ENCODE measurements at places on chromosomes 3 and 15. TPM values are rescaled to one million over a fixed set of nuclear protein-coding genes. Genes with fewer than 3 reads are reported as not detected.
A peak's percentile ranks its signal among the peaks of the same experiment; 100 is the strongest.

DNA sequence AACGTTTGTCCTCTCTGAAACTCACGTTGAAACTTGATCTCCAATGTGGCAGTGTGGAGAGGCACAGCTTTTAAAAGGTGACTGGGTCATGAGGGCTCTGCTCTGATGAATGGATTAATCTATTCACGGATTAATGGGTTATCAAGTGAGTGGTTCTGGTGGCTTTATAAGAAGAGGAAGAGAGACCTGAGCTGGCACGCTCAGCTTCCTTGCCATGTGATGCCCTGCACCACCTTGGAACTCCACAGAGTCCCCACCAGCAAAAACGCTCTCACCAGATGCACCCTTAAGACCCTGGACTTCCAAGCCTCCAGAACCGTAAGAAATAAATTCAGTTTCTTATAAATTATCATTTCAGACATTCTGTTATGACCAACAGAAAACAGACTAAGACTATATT is 2.6 kb downstream of the PPP1R2 start:
- no peak overlapping the region for H3K27ac ChIP-seq
- H3K4me1 ChIP-seq, result peaks cover 28% of the 10 kb centered on the region
- H3K4me3 ChIP-seq, result no peak overlapping the region
- DNase-seq, result no peak
- H3K36me3 ChIP-seq, result no peaks in the 10 kb centered on the region
- H3K27me3 ChIP-seq, result peaks cover 30% of the 10 kb centered on the region

GRCh38 chr3:15499536-15499935 is 22.0 kb downstream of the COLQ start:
- no peak overlapping the region for H3K27ac ChIP-seq
- H3K4me3 ChIP-seq, result no peak overlapping the region
- no peak for DNase-seq
- no peaks in the 10 kb centered on the region for H3K36me3 ChIP-seq
- H3K4me1 ChIP-seq, result peaks cover 20% of the 10 kb centered on the region

ACTR8 gene
- 29.9 TPM for total RNA-seq

ERC2 gene
- total RNA-seq, result 23.5 TPM

SLC35G2 gene
- 3.6 TPM for total RNA-seq

GHSR gene
- total RNA-seq, result not detected

DNA sequence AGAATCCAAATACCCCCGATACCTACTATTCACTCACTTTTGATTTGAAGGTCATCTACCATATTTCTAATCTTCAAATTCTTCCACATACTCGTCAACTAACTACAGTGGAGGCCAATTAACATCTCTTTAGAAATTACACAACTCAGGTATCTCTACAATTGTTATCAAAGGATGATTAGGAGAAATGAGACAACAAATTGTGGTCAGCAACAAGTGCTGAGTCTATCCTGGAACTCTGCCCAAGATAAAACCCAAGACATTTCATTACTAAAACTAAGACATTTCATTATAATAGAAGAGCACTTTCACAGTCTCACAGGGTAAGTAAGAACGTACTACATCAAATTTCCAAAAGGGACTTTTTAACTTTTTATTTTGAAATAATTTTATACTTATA is 100.0 kb downstream of the TBC1D5 start:
- H3K4me3 ChIP-seq, result no peak overlapping the region
- H3K4me1 ChIP-seq, result 0 out of 2 replicates have a peak, but pooled peaks cover 4% of the 10 kb centered on the region
- H3K27ac ChIP-seq, result no peak overlapping the region
- DNase-seq, result no peak

P2RY14 gene
- total RNA-seq, result not detected

DNA sequence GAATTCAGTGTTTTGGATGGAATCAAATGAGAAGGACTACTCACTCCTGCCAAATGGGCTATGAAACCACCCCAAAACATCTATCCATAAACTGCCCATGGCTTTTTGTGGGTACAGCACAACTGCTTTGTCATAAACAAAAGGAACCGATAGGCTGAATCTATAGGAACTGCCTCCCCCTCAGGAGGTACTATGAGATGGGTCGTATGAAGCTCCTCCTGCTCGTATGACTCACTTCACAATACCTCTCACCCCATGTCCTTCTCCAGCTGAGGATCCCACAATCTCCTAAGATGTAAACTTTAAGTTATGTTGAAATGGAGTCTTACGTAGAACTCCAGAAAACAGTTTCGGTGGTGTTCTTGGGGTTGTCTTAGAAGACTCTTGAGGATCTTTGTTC is 129.9 kb upstream of the SAMMSON start:
- peaks cover 9% of the 10 kb centered on the region for H3K4me1 ChIP-seq
- no peak overlapping the region for H3K4me3 ChIP-seq
- no peaks in the 10 kb centered on the region for H3K36me3 ChIP-seq
- H3K27me3 ChIP-seq, result no peaks in the 10 kb centered on the region

GLDN gene
- total RNA-seq, result 0.77 TPM

SCAMP5 gene
- total RNA-seq, result 70.1 TPM

GRCh38 chr3:186477033-186477432 is 67.1 kb downstream of the CRYGS start:
- no peaks in the 10 kb centered on the region for H3K36me3 ChIP-seq
- H3K4me1 ChIP-seq, result peaks cover 2% of the 10 kb centered on the region
- no peak overlapping the region for H3K4me3 ChIP-seq
- no peak for DNase-seq

DNA sequence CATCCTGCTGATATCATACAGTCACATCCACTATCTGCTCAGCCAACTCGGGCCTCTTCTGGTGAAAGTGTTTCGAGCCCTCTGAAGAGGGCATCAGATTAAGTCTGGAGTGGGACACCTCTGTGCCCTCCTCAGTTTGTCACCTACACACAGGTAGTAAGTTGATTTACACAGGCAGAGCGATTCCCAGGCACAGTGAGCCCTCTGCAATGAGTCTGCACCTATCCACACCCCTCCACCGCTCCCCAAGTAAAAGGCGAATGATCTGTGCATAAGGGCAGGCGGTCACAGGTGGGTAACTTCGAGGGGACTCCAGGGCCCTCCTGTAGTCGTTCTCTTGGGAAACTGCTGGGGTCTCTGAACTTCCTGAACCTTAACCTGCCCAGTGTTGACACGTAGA is 152.0 kb downstream of the ATP10A start:
- no peak overlapping the region for H3K4me3 ChIP-seq
- no peak overlapping the region for H3K27ac ChIP-seq
- H3K27me3 ChIP-seq, result no peaks in the 10 kb centered on the region
- H3K36me3 ChIP-seq, result no peaks in the 10 kb centered on the region
- no peak for DNase-seq

- DNase-seq, result peak; percentile 40
- H3K4me3 ChIP-seq, result no peak overlapping the region
- peaks cover 3% of the 10 kb centered on the region for H3K4me1 ChIP-seq
- no peaks in the 10 kb centered on the region for H3K27me3 ChIP-seq
- H3K36me3 ChIP-seq, result no peaks in the 10 kb centered on the region
- H3K27ac ChIP-seq, result no peak overlapping the region
These were observed 114.7 kb downstream of the GADL1 start for GRCh38 chr3:30779686-30780287.

DNA sequence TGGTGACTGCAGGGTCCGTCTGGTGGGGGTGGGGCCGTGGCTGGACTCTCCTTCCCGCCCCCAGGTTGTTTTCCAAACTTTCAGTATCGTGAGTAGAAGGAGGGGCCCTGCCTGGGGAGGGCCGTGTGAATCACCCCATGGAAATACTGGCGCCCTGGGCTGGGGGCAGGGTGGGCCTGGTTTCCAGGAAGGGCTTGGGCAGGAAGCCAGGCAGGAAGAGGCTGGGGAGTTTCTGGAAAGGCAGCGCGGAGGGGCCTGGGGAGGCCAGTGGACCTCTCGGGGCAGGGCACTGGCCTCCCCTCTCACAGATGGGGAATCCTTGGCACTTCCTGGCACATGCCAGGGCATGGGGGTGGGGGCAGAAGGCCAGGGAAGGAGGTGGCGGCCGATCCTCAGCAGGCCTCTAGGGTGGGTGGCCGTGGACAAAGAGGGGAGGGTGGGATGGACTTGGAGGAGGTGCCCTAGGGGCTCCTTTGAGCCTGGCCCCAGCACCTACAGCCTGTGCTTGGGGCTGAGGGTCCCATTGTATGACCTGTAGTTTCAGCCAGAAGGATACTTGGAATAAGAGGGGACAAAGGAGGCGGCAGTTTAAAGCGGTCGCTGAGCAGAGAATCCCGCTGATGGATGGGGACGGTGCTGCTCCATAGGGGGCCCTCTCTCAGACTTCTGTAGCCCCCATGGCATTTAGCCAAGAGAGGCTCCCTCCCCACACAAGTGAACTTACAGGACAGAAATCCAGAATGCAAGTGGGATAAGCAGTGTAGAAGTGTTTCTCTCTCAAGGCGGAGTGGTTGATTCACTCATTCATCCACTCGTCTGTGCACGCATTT is 56.5 kb upstream of the GATA2 start:
- H3K4me1 ChIP-seq, result peaks cover 16% of the 10 kb centered on the region
- DNase-seq, result no peak

GRCh38 chr3:118818386-118818785 is 216.3 kb downstream of the IGSF11 start:
- H3K27ac ChIP-seq, result no peak overlapping the region
- H3K36me3 ChIP-seq, result no peaks in the 10 kb centered on the region
- DNase-seq, result no peak
- H3K27me3 ChIP-seq, result no peaks in the 10 kb centered on the region
- peaks cover 8% of the 10 kb centered on the region for H3K4me1 ChIP-seq
- no peak overlapping the region for H3K4me3 ChIP-seq

GRCh38 chr3:186093271-186093900 is 15.5 kb downstream of the ETV5 start:
- H3K4me1 ChIP-seq, result peaks cover 66% of the 10 kb centered on the region
- H3K27ac ChIP-seq, result no peak overlapping the region
- H3K27me3 ChIP-seq, result no peaks in the 10 kb centered on the region
- no peak for DNase-seq
- H3K4me3 ChIP-seq, result no peak overlapping the region

- H3K27me3 ChIP-seq, result peaks cover 45% of the 10 kb centered on the region
- peaks cover 25% of the 10 kb centered on the region for H3K4me1 ChIP-seq
- no peak for DNase-seq
- H3K4me3 ChIP-seq, result no peak overlapping the region
These were observed 10.9 kb downstream of the DISP2 start for GRCh38 chr15:40368719-40369473.

SCN11A gene
- 0.27 TPM for total RNA-seq

DNA sequence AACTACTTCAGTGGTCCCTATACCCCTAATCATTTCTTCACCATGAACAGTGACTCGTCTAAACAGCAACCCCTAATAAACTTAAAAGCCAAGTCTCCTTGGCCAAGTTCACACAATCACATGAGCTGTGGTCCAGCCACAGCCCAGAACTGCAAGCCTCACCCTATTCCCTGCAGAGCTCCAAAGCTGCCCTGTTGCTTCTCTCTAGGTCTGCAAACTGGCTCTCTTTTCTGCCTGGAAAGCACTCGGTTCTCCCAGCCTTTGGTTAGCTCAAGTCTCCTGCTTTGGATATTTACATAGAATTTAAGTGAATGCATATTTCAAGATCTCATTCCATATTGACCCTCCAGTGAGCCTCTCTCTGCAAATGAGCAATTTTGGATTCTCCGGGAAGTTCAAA is 107.0 kb downstream of the TOP2B start:
- no peak overlapping the region for H3K27ac ChIP-seq
- no peak for DNase-seq
- H3K4me1 ChIP-seq, result peaks cover 6% of the 10 kb centered on the region
- H3K27me3 ChIP-seq, result no peaks in the 10 kb centered on the region
- H3K36me3 ChIP-seq, result no peaks in the 10 kb centered on the region

DNA sequence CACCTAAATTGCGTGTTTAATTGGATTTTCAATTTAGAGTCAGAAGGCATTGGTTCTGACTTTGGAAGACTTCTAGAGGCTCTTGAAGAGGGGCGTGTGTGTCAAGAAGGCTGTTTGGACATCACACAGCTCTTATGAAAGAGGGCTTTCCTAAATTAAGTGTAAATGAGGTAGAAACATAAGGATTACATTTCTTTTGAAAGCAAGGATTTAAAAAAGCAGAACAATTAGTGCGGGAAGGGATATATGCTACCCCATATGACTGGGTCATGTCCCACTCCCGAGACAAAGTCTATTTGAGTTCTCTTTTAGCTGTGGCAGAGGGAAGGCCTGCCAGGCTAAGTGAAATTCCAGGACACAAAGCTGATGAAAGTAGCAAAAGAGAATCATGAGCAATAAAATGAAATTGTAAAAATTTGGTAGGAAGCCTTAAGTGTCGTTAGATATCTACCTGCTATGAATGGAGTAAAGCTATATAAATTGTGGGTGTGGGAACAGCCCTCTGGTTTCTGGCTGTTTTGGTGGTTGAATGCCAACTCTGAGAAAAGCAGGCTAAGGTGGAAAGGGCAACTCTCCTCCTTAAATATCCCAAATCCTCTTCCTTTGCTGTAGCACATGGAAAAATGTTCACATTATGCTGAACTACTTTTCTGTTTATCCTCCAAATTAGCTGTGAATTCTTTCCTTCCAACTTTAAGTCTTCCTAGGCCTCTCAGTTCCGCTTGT is 100.6 kb upstream of the TSC22D2 start:
- no peak overlapping the region for H3K4me3 ChIP-seq
- no peak overlapping the region for H3K27ac ChIP-seq

Measured in WTC11 (cell line).